ENCODE measurements at places on chromosomes 1 and 21.

DNA sequence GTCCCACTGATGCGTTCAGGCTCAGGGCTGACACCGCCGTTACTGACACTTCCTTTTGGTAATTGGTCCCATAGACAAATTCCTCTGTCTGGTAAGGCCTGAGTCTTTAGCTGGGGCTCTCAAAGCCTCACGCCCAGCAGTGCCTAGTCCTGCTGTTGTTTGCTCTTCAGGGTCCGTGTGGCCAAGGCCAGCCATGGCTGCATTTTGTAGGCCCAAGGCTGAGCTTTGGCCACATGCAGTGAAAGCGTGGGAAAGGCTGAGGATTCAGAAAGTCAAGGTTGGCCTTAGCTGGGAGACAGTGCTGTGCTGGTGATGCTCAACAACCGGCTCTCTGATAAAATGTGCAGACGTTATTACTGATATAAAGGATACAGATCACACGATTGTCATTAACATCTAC, 63.5 kb upstream of the C1orf174 start:
- no peak for DNase-seq

DNA sequence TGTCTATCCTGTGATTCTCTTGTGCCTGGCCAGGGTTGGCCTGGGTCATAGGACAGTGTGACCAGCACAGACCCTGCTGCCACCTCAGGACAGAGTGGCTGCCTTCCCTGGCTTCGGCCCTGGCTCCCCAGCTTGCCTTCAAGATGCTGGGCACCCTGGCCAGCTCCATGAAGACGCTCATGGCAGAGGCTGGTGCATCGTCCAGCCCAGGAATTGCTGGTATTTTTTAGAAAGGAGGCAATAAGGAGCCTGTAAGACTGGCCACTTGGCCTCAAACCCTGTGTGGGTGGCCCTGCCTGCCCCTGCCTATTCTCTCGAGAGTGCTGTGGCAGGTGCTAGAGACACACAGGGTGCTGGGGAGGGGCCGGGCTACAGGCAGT, 70.4 kb upstream of the ACTRT2 start:
- DNase-seq, result no peak

GRCh38 chr1:201539561-201540431, 869 bp downstream of the NAV1 start:
- DNase-seq, result no peak

DNA sequence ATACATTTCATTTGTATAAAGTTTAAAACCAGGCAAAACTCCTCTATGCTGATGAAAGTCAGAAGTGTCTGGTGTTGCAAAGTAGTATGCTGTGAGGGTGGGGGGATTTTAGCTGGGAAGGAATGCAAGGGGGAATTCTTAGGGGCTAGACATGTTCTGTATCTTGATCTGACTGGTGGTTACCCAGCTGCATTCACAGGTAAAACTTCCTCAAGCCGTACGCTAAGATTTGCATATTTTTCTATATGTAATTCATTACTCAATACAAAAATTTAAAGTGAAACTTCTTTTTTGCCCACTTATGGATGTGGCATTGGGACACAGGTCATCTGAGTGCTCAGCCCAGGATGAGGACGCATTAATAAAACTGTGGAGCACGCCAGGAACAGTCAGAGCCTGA, 323.3 kb downstream of the PAPPA2 start:
- DNase-seq, result no peak

- DNase-seq, result no peak
Observed at GRCh38 chr1:172054172-172054571, 212.9 kb downstream of the DNM3 start.

GRCh38 chr1:217718873-217719272, 87.7 kb downstream of the SPATA17 start:
- DNase-seq, result no peak

DNA sequence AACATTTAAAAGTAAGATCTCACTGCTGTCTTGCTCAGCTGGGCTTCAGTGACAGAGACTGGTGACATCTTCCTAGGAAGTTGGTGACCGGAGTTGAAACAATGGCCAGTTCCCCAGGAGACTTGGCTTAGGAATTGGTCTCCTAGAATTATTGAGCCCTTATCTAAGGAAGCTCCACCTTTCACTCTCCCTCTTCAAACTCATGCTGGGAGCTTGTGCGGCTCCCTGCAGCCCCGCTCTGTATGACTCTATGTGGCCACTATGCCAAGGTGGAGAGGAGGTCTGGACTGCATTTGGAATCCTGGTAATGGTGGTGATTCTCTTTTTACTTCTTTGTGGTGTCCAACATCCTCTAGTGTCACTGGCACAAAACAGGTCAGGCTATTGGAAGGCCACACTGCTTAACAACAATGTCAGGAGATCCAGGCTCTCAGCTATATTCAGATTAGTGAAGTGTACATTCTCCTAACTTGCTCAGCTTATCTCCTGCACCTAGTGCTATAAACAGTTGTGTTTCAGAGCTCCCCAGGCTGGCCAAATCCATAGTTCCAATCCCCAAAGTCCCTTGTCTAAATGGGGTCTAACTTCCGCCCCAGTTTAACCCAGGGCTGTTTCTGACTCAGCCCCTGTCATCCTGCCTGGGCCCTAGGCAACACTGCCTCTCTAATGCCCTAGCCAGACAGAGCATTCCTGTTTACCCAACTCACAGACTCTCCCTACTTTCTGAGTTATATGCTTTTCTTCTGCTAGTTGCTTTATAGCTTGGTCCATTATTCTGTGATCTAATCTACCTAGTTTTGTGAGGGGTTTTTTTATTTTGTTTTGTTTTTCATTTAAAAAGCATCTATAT, 18.3 kb downstream of the ATP2B4 start:
- no peak for DNase-seq

DNA sequence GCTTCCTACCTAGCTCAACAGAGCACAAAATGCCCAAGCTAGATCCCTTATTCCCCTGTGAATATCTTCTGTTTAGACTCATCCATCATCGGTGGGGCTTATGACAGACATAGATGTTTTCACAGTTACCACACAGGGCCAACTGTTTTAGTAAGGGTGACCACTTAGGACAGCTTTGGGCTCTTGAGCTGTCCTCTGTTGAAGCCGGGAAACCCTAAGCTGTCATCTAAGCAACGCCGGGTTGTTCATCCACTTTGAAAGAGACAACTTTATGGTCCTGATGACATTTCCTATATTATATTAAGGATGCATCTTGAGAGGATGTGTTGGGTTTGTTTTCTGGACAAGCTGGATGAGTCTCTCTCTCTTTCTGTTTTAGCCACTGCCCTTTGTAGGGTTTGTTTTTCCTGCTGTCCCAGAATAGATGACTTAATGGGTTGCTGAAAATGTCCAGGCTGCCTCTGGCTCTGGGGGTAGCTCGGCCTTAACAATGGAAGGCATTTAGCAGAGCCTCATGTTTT, 110.5 kb upstream of the UBE2U start:
- DNase-seq, result no peak

GRCh38 chr1:68173283-68173935, 58.9 kb downstream of the WLS start:
- no peak for DNase-seq

GRCh38 chr1:37410105-37410504, 64.3 kb upstream of the ZC3H12A start:
- peak; percentile 47 for DNase-seq

GRCh38 chr1:220877377-220878095, 1.7 kb upstream of the HLX start:
- DNase-seq, result no peak

- DNase-seq, result no peak
Observed at GRCh38 chr1:212713465-212714136, 14.0 kb upstream of the BATF3 start.

- no peak for DNase-seq
Observed at GRCh38 chr1:3049164-3049563, 19.8 kb upstream of the PRDM16 start.

GRCh38 chr1:97123717-97124431, 402.3 kb downstream of the PTBP2 start:
- DNase-seq, result no peak

GRCh38 chr1:112358798-112359408, 37.1 kb upstream of the CTTNBP2NL start:
- DNase-seq, result peak; percentile 11

DNA sequence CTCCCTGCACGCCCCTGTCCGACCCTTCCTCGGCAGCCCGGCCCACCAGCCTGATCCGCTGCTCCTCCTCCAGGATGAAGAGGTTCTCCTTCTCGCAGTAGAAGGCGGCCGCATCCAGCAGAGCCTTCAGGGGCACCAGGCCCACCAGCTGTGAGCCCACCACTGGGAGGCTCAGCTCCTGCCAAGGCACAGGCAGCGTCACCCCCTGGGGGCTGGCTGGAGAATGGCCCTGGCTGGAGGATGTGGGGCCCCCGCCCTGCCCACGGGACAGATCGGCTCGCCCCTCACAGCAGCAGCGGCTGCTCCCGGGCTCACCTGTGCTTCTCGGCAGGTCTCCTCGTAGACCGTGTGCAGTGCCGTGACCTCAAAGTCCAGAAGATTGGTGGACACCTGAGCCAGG, 5.3 kb downstream of the FTCD start:
- no peak for DNase-seq

- DNase-seq, result peak; percentile 20
Observed at GRCh38 chr1:86913399-86913895, 479 bp downstream of the SELENOF start.

DNA sequence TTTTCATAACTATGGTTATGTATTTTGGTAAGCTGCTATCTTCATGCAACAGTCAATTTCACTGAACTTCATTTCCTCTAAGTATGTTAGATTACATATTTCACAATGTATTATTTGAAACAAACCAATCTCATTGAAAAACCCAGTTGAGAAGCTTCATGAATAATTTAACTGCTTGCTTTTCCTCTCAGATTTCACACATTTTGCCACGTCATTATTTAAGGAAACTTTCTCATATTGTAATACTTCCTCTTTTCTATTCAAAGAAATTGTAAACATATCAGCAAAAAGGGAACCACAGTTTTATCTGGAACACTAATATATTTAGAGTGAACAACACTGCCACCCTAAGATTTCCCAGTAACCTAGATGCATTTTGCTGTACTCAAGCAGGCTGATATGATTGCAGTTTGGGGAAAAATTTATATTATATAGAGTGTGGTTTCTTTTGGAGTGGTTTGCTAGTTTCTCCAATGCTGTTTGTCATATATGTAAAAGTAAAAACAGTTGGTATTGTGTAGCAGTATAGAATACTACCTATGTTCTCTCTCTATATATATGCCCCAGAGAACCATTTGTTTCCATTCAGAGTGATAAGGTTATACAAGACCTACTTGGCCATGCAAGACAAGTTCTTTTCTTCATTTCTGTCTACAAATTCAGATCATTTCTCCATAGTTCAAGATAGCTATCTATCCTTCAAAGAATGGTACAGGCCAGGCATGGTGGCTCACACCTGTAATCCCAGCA, 28.4 kb upstream of the AHCTF1 start:
- no peak for DNase-seq

DNA sequence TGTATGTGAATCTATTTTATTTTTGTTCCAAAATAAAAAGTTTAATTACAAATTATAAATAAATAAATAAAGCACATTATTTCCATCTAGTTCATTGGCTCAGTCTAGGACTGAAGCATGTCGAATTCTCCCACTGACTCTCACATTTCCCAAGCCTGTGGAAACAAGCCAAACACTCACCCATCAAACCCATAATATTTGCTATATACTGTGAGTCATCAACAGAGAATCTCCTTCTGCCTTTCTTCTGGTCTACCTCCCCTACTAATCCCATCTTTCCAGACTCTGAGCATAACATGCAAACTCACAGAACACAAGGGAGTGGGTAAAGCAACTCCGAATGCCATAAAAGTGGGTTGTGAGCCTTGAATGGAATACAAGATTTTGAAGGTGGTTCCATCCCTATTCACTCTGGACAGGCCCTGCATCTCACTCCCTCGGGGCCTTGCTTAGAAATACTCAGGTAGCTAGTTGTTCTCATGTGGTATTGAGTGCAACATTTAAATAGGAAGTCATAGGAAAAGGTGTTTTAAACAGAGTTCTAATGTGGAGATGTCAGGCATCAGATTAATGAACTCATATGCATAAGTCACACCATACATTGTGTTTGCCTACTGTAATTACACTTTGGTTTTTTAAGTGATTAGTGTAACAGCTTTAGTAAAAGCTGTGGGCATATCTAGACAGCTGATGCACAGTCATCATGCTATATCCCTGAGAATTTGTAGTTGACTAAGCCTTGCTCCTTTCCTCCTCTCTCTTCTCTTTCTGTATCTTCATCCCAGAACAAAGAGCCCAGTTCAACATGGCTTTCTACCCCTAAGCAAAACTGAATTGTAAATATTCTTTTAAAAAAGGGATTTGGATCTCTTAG, 47.0 kb downstream of the F5 start:
- DNase-seq, result no peak

- DNase-seq, result no peak
Observed at GRCh38 chr1:17515902-17516301, 23.6 kb upstream of the ARHGEF10L start.

- DNase-seq, result no peak
Observed at GRCh38 chr1:55216096-55216495, 932 bp upstream of the USP24 start.

- DNase-seq, result no peak
Observed at GRCh38 chr21:43934716-43935705, 70.0 kb downstream of the AGPAT3 start.

- DNase-seq, result no peak
Observed at GRCh38 chr1:15923241-15923640, 52.7 kb downstream of the ZBTB17 start.

DNA sequence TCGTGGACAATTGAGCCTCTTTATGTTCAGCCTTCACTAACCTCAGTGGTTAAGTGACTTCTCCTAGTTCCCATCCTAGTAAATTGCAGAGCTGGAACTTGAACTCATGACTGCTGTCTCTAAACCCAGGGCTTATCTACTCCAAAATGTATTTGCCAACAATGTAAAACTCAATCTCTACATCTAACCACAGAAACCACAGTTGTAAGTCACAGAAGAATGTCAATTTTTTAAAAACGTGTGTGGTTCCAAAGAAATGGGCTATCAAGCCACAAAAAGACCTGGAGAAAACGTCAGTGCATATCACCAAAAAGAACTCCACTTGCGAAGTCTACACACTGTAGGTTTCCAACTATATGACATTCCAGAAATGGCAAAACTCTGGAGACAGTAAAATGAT, 172.6 kb upstream of the HMCN1 start:
- no peak for DNase-seq

GRCh38 chr1:67524143-67525052, 94.2 kb upstream of the SERBP1 start:
- DNase-seq, result no peak

GRCh38 chr1:29557701-29558600, 321.6 kb downstream of the PTPRU start:
- no peak for DNase-seq

GRCh38 chr1:201655243-201655642, 116.3 kb downstream of the NAV1 start:
- no peak for DNase-seq

Measured in NCI-H1436 (cell line).